K562 (cell line): ENCODE measurements at places on chromosomes 1 and 21.
A peak's percentile ranks its signal among the peaks of the same experiment; 100 is the strongest.

- H3K27me3 ChIP-seq, result no peaks in the 10 kb centered on the region
- H3K4me3 ChIP-seq, result no peak overlapping the region
- peak; percentile 64 for DNase-seq
- H3K4me1 ChIP-seq, result peaks cover 3% of the 10 kb centered on the region; the same call in 2 of the 3 replicates
These were observed 90.0 kb downstream of the GRIK1 start for GRCh38 chr21:29849735-29850176.

DNA sequence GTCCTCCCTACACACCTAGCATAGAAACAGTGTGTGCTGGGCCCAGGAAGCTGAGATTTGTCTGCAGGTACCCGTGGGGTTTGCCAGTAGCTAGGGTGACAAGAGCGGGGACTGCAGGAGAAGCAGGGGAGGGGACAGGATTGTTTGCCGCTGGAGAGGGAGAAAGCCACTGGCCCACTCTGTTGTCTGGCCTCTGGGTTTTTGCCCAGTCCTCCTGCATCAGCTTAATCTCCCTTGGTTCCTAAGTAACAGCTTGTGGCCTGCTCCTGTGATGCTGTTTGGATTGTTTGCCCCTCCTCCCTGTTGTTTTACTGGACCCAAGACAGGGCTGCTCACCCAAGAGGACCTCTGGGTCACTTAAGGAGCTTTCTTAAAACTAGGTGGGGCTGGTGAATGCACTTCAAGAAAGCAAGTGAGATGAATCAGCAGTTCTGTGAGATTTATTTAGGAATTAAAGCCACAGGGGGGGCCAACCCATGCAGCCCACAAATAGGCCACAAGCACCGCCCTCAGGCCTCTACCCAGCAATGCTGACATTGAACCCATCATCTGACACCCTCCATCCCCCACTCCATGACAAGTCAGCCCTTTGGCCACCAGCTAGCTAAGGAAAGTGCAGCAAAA is 142.8 kb downstream of the ZZZ3 start:
- no peak overlapping the region for H3K27ac ChIP-seq
- no peaks in the 10 kb centered on the region; the same call in 2 of the 3 replicates for H3K4me1 ChIP-seq
- H3K27me3 ChIP-seq, result peaks cover 11% of the 10 kb centered on the region; the same call in 1 of the 2 replicates
- DNase-seq, result no peak
- H3K36me3 ChIP-seq, result no peaks in the 10 kb centered on the region

- H3K36me3 ChIP-seq, result no peaks in the 10 kb centered on the region
- no peaks in the 10 kb centered on the region for H3K4me1 ChIP-seq
- peak; percentile 64 for DNase-seq
- no peak overlapping the region for H3K4me3 ChIP-seq
- H3K27me3 ChIP-seq, result 0 out of 2 replicates have a peak, but pooled peaks cover 4% of the 10 kb centered on the region
These were observed 61.0 kb upstream of the NBPF3 start for GRCh38 chr1:21378705-21379494.

DNA sequence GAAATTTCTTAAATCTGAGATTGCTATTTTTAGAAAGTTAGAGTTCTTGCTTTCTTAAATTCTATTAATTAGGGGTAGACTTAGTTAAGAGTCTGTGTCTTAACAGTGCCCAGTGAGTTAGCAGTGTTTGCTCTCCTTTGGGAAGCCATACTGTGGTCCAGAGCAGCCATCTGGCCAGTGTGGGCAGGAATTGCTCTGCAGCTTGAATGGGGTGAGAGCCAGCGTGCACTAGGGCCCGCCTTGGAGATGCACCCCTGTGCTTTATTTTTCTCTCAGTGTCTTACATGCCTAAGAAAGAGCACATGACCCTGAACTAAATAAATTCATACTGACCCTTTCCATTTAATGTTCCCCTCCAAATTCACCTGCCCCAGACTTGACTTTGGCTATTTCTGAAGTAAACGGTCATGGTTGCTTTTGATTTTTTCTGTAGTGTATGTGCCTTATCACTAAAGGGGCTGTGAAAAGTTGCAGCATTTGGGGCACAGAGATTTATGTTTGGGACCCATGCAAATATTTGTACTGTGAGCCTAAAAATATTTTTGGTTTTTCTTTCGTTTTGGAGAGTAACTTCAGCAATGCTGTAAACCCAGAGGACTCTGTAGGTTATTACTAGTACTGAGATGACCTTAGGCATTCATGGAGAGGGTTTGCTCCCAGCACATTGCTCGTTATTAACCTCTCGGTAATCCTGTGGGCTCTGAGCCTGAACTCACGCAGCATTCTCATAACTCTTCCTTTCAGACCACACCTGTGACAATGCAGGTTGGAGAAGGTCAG is 21.3 kb upstream of the KCNQ4 start:
- DNase-seq, result no peak
- no peaks in the 10 kb centered on the region for H3K4me1 ChIP-seq
- H3K27ac ChIP-seq, result no peak overlapping the region
- H3K4me3 ChIP-seq, result no peak overlapping the region
- peaks cover 94% of the 10 kb centered on the region for H3K36me3 ChIP-seq

DNA sequence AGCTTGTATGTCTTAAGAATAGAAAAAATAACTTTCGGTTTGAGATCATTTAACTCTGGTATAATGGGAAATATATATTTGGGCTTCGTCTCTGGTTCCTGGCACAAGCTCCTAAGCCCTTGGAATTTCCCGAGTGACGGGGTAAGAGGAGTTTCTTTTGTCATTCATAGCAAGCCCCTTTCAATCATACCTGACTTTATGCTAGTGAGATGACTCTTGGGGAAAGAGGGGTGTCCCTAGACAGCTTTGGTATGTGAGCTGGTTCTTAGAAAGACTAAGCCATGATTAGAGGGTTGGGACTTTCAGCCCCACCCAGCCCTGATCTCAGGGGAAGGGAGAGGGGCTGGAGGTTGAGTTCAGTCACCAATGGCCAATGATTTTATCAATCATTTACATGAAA is 13.9 kb upstream of the MTARC1 start:
- no peak overlapping the region for H3K4me3 ChIP-seq
- DNase-seq, result no peak

- H3K27ac ChIP-seq, result no peak overlapping the region
- no peaks in the 10 kb centered on the region for H3K4me1 ChIP-seq
- H3K36me3 ChIP-seq, result peaks cover 54% of the 10 kb centered on the region; the same call in 2 of the 3 replicates
- DNase-seq, result no peak
- H3K4me3 ChIP-seq, result no peak overlapping the region
These were observed 96.2 kb downstream of the ZMYM4 start for GRCh38 chr1:35364741-35365140.

GRCh38 chr1:37861151-37861550 is 1.8 kb upstream of the MTF1 start:
- no peaks in the 10 kb centered on the region for H3K27me3 ChIP-seq
- H3K27ac ChIP-seq, result no peak overlapping the region
- no peak for DNase-seq
- peaks cover 45% of the 10 kb centered on the region for H3K36me3 ChIP-seq

DNA sequence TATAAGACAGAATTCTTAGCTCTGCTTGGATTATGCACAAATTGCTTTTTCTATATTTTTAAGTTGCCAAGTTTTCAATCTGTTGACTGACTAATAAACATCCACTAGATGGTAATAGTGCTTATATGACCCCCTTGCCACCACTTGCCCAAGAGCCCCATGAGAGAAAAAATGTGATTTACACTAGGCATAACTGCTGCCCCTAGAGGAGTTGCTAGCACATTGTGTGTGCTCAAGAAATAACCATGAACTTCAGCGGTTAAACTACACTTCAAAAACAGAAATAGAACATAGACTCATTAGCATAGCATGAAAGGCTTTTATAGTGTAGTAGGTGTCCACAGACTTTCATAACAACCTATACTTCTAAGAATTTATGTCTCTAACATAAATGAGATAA is 61.4 kb downstream of the BRINP3 start:
- H3K27me3 ChIP-seq, result no peaks in the 10 kb centered on the region
- H3K27ac ChIP-seq, result no peak overlapping the region
- H3K4me1 ChIP-seq, result no peaks in the 10 kb centered on the region
- H3K4me3 ChIP-seq, result no peak overlapping the region
- no peak for DNase-seq
- no peaks in the 10 kb centered on the region for H3K36me3 ChIP-seq

DNA sequence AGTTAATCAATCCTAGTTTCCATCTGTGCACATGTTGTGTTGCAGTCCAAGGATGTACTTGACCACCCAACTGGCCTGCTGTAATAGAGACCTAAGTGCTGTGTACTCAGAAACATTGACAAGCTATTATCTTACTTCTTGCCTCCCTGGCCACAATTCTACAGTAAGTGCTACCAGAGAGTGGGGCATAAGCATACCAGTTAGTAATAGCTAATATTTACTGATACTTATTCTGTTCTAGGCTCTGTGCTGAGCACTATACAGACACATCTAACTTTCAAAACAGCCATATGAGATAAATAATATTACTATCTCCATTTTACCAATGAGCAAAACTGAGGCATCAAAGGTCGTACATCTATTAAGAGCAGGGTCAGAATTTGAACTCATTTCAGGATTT is 49.5 kb upstream of the NPL start:
- H3K4me1 ChIP-seq, result no peaks in the 10 kb centered on the region
- no peak overlapping the region for H3K27ac ChIP-seq
- no peak overlapping the region for H3K4me3 ChIP-seq
- H3K36me3 ChIP-seq, result no peaks in the 10 kb centered on the region
- no peak for DNase-seq
- peaks cover 5% of the 10 kb centered on the region; the same call in 2 of the 3 replicates for H3K27me3 ChIP-seq

- H3K27me3 ChIP-seq, result peaks cover 9% of the 10 kb centered on the region
- H3K4me1 ChIP-seq, result peaks cover 13% of the 10 kb centered on the region
- DNase-seq, result no peak
- H3K27ac ChIP-seq, result no peak overlapping the region
- no peak overlapping the region for H3K4me3 ChIP-seq
These were observed 28.2 kb upstream of the LGALS8 start for GRCh38 chr1:236495467-236496112.

DNA sequence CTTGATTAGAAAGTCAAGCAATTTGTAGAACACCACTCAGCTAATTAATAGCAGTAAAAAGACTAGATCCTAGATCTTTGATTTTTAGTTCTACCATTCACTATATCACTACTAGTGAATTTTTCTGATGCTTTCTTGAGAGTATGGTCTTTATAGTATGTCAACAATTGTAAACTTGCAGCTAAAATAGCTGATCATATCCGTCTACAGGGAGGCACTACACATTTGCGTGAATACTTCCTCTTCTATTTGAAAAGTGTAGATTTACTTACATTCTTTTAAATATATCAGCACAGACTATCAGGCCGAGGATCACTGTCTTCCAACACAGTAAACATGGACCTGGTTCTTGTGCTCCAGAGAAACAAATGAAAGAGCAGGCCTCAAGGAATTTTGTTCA is 18.6 kb upstream of the PTPRC start:
- no peak overlapping the region for H3K4me3 ChIP-seq
- no peaks in the 10 kb centered on the region for H3K36me3 ChIP-seq
- H3K27ac ChIP-seq, result no peak overlapping the region
- H3K4me1 ChIP-seq, result no peaks in the 10 kb centered on the region
- H3K27me3 ChIP-seq, result no peaks in the 10 kb centered on the region

DNA sequence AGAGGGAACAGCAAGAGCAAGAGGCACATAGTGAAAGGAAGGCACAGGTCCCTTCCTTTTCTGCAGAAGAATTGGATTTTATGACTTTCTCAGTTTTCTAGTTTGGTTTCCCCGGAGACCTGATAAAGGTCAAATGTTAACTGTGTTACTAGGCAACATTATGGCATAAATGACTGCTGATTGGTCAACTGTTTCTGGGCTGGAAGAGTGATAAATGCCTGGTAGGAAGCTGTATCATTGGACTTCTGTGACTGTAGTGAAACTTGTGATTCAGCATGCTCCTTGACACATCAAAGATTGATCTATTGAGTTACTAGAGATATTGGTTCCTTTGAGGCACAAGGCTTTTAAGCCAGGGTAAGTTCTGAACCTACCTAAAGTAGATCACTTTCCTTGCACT is 55.7 kb downstream of the LRRC8C start:
- peaks cover 9% of the 10 kb centered on the region; the same call in 2 of the 3 replicates for H3K36me3 ChIP-seq
- no peaks in the 10 kb centered on the region for H3K27me3 ChIP-seq
- DNase-seq, result no peak
- H3K4me1 ChIP-seq, result no peaks in the 10 kb centered on the region
- H3K4me3 ChIP-seq, result no peak overlapping the region

DNA sequence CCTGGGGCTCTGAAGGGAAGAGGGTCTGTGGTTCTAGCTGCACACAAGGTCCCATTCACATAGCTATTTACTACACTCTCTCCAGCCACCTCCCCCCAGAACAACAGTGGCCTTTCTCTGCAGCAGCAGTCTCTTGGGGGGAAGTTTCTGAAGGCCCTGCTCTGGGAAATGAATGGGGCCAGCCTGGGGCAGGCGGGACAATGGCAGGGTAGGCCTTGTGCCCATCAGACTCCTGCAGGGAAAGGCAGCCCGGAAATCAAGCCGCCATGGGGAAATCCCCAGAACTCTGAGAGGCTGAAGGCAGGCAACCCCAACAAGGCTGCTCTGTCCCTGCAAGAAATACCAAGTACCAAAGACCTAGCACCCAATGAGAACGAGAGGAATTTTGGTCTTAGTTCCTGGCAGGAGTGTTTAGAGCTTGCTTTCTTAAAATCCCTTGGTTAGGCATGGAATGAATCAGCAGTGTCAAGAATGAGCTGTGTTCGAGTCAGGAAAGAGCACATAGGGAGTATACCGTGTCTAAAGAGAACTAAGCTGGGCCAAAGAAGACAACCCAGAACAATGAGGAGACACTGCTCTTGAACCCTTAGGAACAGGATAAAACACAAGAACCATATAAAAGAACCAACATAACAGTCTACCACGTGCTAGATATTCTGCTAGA is 11.3 kb downstream of the ARHGEF11 start:
- H3K27ac ChIP-seq, result no peak overlapping the region
- DNase-seq, result no peak
- H3K36me3 ChIP-seq, result no peaks in the 10 kb centered on the region
- no peaks in the 10 kb centered on the region for H3K27me3 ChIP-seq
- H3K4me3 ChIP-seq, result no peak overlapping the region

DNA sequence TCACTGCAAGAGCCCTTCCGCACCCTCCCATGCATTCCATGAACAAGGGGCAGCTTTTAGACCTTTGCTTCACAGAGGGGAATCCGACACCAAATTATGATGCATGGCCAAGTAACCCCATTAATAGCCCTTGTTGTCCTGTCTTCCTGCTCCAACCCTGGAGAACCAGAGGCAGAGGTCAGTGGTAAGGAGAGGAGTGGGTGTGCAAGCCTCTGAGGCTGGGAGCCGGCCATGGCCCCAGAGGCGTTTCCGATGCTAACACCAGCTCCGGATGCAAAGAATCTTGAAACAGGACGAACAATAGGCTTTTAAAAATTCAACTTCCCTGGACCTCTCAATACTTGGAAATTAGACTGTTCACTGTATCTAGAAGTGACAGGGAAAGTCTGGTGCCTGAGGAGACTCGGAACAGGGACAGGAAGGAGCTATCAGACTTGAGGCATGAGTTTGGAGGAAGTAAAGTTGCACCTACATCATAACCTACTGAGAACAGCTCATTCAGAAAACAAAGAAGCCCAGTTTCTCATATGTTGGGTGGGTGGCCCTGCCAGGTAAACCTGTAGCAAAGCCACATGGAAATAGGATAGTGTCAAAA is 101.2 kb upstream of the ERG start:
- peaks cover 30% of the 10 kb centered on the region for H3K27me3 ChIP-seq
- H3K4me3 ChIP-seq, result no peak overlapping the region
- H3K4me1 ChIP-seq, result no peaks in the 10 kb centered on the region

DNA sequence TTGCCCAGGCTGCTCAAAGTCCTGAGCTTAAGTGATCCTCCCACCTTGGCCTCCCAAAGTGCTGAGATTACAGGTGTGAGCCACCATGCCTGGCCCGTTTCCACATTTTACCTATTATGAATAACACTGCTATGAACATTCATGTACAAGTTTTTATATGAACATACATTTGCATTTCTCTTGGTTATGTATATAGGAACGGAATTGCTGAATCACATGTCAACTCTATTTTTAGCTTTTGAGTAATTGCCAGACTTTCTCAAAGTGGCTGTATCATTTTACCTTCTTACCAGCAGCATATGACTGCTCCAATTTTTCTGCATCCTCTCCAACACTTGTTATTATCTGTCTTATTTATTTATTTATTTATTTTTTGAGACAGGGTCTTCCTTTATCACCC is 2.7 kb downstream of the SPATA21 start:
- no peaks in the 10 kb centered on the region for H3K27me3 ChIP-seq
- DNase-seq, result no peak
